GM12892 (cell line): ENCODE measurements at places on chromosomes 3 and 15.

DNA sequence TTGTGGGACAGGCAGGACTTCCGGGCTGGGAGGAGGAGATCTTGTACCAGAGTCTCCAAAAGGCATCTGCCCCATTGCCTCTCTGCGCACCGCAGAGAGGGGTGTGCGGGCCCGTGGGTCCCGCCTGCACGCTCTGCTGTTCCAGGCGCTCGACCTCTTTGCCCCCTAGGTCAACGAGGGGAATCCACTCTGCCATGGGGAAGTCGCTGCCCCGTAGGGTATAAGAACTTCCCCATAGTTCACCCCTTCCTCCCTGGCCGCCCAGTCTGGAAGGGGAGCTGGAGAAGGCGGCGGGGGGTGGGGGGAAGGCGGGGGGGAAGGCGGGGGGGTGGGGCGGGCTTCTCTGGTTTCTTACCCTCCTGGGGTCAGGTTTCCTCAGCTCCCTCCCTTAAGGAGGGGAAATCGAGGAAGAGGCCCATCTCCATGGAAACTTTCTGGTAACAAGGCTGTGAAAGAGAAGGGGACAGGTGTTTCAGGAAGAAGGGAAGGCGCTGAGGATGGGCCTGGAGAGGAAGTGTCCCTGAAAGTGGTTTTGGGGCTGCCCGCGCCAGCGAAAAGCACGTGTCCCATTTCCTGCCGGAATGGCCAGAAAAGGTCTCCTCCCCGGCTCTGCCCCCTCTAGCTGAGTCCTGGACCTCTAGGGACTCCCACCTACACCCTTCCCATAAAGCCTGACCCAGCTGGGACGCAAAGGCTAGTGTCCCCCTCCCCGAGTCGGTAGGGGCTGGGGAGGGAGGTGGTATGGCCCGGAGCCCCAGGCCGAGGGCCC is 27.5 kb downstream of the NR1I2 start:
- peak; percentile 32 for DNase-seq

DNA sequence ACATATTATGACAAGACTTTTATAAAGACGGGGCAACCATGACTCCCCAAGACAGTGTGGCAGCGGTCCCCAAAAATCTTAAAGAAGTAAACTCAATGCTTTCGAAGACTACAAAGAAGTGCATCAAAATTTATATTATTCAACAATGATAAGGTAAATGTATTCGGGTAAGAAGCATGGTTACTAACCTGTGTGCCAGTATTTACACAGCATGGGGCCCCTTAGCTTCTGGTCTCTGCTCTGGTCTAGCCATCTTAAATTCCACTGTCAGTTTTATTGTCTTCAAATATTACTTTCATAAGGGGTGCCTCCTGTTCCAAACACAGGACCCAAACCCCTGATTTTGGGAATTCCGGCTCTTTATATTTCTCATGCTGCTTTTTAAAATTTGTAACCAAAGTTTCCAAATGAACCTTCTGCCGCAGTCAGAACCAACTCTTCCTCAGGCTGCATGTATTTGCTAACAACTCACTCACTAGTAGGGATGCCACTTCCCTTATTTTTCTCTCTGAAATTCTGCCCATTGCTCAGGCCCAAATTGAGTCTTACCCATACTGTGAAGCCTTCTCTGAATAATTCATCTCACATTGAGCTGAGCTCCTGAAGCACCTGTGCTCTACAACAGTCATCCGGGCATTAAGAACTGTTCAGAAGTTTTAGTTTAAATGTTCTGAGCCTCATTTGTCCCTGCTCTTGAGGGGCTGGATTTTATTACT is 1.2 kb downstream of the TTC23 start:
- DNase-seq: no peak

DNA sequence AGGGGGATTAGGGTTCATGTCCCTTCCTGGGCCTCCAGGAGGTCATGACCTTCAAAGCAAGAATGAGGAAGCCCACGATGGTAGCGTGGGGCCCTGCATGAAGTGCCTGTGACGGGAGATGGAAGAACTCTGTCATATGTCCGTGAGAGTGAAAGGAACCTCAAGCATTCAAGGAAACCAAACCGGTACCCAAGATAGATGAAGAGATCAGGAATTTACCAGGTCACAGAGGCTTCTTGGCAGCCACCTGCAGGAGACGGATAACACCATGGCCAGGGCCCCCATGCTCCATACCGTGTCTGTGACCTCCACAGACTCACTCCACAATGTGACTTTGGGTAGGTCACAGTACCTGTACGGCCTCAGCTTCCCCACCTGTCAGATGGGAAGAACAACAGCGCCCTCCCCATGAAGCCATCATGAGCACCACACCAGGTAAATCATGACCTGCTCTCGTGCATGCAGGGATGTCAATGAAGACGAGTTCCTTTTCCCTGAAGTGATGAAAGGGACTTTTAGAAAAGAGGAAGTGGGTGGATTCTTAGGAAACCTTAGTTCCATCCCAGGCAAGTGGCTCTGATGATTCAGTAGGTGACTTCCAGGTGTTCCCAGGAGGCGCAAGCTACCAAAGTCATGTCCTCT is 23.3 kb upstream of the CYP11A1 start:
- DNase-seq: no peak

DNA sequence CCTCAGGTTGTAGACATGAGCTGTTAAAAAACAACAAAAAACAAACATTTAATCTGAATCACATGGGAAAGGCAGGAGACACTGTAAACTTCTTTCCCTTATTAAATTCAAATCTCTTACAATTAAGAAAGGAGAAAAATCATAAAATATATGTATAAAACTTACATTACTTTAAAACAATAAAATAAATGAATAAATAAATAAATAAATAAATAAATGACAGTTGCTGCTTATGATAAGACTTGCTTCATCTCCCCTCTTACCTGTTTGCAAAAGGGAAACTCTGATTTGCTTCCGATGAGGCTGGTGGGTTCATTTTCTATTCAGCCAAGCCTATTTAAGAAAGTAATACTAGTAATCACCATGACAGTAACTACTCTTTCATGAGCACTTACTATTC is 353.4 kb upstream of the TBL1XR1 start:
- no peak for DNase-seq

DNA sequence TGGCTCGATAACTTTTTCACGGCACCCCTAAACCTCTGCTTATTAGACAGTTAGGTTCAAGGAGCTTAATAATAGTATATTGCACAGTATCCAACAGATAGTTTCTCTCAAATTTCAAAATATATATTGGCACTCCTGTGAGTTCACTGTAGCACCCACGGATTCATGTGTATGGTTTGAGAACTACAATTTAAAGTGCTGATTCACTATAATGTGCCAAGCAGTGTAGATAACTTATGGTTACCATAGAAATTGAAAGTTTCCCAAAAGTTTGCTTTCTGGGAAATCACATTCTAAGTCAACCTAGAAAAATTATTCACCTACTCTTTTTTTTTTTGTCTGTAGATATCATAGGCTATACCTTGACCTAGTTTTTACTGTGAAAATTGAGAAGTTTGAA is 86.6 kb downstream of the GAP43 start:
- DNase-seq: no peak

DNA sequence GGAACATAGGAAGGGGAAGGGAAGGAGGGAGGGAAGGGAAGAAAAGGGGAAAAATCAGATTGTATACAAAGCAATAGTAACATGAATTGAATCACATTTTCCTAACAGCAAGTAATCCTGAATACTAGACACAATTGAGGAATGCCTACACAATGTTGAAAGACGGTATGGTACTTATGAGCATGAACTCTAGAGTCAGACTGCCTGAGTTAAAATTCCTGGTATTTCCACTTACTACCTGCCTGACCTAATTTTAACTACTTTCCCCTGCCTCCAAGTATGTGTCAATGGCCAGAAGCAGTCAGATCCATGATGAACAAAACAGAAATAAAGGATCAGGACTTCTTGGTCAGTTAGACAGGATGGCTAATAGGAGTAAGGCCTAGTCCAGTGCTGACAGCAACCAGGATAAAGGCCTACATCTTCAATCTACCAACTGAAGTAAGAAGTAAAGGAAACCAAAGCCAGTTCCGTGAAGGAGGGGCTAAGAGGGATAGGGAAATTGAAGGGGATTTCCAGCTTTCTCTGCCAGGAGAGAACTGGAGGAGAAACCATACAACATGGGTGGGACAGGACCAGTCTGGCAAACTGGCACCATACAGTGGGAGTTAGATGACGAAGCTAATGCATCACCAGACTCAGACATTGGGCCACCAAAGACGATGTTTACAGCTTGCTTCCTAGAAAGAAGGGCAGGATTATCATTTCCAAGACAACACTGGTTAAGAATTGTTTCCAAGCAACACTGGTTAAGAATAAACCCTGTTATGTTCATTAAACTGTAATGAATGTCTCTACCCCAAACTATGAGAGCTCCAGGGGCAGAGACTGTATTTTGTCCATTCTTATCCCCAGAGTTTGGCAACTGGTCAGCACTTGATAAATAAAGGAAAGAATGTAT is 151.6 kb upstream of the UBE2E2 start:
- DNase-seq: no peak
